ENCODE measurements at places on chromosomes 5 and 9.

- DNase-seq, result no peak
Measured at GRCh38 chr5:107776922-107777740, 106.4 kb upstream of the EFNA5 start.

- DNase-seq, result no peak
Measured at GRCh38 chr9:68836788-68837187, 131.7 kb downstream of the PIP5K1B start.

GRCh38 chr9:127654619-127655018 is 42.5 kb downstream of the STXBP1 start:
- DNase-seq, result no peak

- no peak for DNase-seq
Measured at GRCh38 chr5:174386306-174386705, 338.1 kb upstream of the MSX2 start.

DNA sequence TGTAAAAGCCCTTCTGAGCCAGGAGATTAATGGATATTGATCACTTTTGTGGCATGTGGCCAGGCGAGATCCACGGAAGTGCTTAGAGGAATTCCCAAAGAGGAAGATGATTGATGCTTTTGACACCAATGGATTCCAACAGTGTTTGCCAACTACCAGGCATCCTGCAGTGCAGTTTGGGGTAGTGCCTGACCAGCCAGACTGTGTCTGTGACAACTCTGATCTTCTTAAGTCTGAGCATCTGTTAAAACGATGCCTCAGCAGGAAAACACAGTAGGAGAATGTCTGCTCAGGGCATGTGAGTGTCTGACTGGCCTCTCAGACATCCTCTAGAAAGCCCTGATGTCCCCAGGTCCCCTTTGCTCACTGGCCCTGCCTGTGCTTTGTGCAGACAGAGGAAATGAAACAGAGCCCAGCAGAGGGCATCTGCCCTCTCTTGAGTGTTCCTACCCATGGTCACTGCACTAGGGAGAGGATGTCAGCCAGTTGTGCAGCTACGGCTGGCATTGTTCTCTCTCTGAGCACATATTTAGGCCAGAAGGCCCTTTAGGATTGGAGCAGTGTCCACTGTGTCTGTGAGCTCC is 57.0 kb downstream of the TRPC7 start:
- no peak for DNase-seq

DNA sequence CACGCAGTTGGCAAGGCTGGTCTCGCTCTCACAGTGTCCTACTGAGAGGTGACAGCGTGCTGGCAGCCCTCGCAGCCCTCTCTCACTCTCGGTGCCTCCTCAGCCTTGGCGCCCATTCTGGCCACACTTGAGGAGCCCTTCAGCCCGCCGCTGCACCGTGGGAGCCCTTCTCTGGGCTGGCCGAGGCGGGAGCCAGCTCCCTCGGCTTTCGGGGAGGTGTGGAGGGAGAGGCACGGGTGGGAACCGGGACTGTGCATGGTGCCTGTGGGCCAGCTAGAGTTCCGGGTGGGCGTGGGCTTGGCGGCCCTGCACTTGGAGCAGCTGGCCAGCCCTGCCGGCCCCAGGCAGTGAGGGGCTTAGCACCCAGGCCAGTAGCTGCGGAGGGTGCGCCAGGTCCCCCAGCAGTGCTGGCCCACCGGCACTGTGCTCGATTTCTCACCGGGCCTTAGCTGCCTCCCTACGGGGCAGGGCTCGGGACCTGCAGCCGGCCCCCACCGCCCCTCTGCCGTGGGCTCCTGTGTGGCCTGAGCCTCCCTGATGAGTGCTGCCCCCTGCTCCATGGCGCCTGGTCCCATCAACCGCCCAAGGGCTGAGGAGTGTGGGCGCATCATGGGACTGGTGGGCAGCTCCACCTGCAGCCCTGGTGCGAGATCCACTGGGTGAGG is 15.7 kb upstream of the RNF180 start:
- no peak for DNase-seq

DNA sequence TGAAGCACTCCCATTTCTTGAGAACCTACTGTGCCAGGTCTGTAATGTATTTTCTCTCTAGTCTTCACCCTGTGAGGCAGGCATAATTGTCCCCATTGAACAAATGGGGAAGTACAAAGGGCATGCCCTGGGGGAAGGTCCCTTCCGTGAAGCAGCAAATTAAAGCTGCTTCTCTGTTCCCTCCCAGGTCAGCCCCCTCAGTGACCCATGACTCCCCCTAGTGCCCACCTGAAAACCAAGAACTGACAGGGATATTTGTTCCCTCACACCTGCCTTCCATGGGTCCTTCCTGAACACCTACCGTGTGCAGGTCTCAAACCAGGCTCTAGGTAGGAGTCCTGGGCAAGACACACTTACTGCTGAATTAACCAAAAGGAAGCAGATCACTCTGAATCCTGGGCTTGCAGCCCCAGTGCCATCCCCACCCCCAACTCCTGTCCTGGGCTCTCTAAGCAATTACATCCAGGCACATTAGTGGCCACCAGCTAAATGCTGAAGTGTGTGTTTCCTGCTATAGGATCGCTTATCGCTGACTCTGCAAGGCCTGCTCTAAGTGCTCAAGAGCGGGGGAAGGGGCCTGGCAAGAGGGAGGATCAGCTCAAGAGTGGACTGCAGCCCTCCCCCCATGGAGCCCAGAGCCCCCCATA is 254.8 kb downstream of the CDK5RAP2 start:
- peak; percentile 5 for DNase-seq

DNA sequence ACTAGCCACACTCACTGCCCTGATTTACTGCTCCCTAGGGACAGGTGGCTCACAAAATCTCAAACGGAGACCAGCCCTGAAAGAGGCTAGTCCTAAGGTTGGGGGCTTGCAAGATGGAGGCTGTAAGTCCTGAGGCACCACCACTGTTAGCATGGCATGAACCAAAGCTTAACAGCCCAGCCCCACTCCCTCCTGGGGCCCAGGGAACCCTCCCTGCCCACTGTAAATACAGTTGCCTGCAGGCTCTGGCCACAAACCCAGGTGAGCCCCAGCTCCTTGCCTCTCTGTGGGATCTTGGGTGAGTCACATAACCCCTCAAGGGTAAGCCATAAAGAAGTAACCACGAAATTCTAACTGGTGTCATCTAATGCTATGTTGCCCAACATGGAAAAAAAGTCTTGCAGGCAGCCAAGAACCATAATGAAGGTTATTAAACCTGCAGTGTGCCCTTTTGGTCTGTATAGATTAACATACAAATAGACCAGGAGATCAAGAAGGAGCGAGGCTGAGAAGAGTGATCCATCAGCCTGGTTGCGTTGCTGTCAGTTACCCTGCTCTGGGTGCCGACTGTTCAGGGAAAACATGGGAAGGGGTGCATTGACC is 1.7 kb upstream of the POMT1 start:
- DNase-seq, result peak; percentile 61
